Mammary microvascular endothelial cell (primary cell): ENCODE measurements at places on chromosomes 6 and 20. TPM values are rescaled to one million over a fixed set of nuclear protein-coding genes. Genes with fewer than 3 reads are reported as not detected.

The CST4 gene
- 0.25 TPM in 1 of 2 replicates, not detected in the other for total RNA-seq

The ESR1 gene
- not detected in 2 replicates for total RNA-seq

The GPX5 gene
- total RNA-seq = not detected in 2 replicates

The BEND6 gene
- total RNA-seq = 0.33 TPM in 1 of 2 replicates, not detected in the other

The PTK6 gene
- 0.05 TPM in 1 of 2 replicates, not detected in the other for total RNA-seq

The PLCB4 gene
- total RNA-seq = 0.13 and 0.25 TPM in 2 replicates

The ZNF341 gene
- total RNA-seq = 1.6 and 2.4 TPM in 2 replicates

The C20orf144 gene
- total RNA-seq = 0.05 TPM in 1 of 2 replicates, not detected in the other

The TP53TG5 gene
- total RNA-seq = not detected in 2 replicates

The SLA2 gene
- total RNA-seq = not detected in 2 replicates

The NCOA5 gene
- total RNA-seq = 22.9 and 25.3 TPM in 2 replicates

The TPD52L1 gene
- 5.5 and 7.0 TPM in 2 replicates for total RNA-seq

The ARG1 gene
- not detected in 2 replicates for total RNA-seq

The PPIL6 gene
- total RNA-seq = not detected in 2 replicates
